ENCODE measurements at places on chromosomes 3 and 15.

DNA sequence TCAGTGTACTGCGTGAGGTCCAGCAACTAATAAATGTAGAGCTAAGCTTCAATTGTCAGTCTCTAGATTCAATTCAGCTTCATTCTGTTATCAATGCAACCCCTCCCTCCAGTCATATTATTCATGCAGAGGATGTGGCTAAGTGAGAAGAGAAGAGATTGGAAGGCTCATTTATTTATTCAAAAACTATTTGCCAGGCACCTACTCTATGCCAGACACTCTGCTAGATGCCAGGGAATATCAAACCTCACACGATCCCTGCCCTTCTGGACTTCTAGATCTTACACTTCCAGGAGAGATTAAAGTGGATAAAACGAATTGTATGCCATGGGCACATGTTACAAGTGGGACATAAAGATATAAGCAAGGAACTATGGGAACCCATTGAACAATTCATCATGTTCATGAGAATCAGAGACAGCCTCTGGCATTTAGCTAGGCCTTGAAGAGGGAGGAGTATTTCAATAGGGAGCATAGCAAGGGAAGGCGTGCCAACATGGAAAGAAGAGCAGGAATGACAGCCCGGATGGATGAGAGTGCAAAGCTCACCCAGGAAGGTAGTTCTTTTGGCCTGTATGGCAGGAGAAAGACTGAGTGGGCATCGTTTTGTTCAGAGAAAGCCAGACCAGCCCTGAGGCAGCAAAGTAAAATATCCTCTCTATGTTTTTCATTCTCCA lies 75.4 kb downstream of the FGF12 start:
- DNase-seq = no peak

- DNase-seq = no peak
These were observed 7.6 kb upstream of the RAMAC start for GRCh38 chr15:82978438-82978837.

GRCh38 chr3:3027976-3028567 lies 82.1 kb downstream of the IL5RA start:
- no peak for DNase-seq

DNA sequence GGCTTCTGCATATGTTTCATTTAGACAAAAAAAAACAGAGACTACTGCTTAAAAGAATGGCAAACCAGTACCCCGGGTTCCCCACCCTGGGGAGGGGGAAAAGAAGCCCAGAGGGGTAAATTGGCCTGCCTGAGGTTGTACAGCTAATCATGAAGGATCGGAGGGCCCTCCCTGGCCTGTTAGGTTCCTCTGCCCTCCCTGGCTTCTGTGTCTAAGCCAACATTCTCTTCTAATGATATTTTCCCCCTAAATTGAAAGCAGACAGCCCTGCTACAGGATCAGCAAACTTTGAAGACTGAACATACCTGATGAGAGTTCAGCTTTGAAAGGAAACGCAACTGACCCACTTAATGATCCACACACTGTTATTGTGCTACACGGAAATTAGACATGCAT lies 2.5 kb downstream of the ARHGAP31 start:
- no peak for DNase-seq

GRCh38 chr3:148955544-148956346 lies 35.6 kb upstream of the GYG1 start:
- DNase-seq = peak; percentile 95

GRCh38 chr3:66443118-66443803 lies 57.6 kb downstream of the LRIG1 start:
- DNase-seq = no peak

DNA sequence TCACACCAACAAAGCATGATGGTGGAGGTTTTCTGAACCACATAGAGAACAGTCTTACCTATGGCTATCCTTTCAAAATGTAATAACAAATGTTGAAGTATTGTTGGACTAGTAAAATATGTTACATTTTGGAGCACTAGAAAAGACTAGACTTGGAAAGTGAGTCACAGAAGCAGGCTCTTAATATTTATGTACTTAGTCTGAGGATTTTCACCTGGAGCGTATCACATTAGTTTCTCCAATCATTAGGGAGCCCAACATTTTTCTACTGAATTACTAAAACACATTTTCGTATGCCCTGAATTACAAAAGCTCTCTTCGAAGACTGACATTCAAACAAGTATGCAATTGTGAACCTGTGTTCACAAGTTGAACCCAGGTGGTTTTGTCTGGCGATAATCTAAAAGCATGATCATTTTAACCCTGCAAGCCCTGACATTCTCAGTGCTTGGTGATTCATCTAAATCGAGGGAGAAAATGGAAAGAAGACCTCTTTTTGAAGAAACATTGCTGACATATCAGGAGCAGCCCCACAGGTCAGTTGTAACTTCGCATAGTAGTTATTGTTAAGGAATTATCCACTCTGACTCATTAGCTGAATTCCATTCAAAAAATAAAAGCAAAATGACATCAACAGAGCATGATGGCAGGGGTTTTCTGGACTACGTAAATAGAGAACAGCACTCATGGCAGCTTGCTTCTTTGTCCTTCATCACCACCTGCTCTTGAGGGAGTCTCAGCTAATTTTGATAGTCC lies 679.8 kb upstream of the NECTIN3 start:
- no peak for DNase-seq

- DNase-seq = peak; percentile 73
These were observed 46.3 kb upstream of the UTS2B start for GRCh38 chr3:191376516-191377141.

DNA sequence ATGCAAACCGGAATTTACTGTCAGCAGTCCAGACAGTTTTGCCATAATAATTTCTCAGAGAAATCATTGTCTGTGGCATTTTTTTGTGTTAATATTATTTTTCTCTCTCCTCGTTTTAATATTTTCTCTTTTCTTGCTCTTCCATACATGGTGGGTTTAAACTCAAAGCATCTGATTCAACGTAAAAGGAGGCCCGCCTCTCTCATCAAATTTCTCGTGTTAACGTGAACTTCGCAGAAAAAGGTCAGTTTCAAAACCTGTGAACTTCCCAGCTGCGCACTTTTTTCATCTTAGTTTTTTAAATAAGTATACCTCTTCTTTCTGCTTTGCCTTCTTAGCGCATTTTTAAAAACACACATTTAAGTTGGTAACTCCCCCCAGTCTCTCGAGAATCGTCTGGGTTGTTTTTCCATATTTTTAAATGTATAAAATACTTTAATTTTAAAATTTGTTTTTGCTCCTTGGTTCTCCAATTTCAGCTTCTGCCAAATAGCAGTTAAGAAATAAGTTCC lies 9.1 kb downstream of the SHOX2 start:
- no peak for DNase-seq

- peak; percentile 90 for DNase-seq
These were observed 482.5 kb upstream of the TBL1XR1 start for GRCh38 chr3:177679568-177680471.

DNA sequence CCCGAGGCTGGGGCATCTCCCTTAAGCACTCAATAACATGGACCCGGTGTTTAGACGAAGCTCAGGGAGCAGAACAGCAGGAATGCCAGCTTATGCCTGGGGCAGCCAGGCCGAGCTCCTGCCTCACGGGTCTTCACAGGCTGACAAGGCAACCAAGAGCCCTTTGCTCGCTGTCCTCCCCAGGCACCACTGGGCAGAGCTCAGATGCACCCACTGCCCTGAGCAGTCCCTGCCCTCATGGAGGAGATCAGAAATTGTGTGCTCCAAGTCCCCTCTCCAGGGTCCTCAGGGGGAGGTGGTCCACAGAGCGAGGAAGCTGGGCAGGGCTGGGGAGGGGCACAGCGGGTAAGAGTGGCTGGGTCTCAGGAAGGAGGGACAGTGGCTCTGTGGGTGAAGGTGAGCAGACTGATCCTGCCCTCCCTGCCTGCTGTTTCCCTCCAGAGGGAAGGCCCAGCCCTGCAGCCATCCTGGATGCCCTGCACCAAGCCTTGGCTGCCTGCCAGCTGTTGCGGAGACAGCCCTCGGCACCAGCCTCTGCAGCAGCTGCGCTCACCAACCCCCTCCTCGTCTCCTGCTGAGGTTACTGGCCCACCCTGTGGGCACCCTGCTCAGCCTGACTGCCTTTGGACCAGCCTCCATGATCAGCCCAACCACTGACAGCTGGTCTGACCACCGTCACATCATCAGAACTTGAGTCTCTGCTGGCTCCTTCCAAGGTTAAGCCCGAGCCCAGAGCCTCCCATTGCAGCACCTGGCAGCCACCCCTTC lies 21.1 kb upstream of the GP9 start:
- no peak for DNase-seq

DNA sequence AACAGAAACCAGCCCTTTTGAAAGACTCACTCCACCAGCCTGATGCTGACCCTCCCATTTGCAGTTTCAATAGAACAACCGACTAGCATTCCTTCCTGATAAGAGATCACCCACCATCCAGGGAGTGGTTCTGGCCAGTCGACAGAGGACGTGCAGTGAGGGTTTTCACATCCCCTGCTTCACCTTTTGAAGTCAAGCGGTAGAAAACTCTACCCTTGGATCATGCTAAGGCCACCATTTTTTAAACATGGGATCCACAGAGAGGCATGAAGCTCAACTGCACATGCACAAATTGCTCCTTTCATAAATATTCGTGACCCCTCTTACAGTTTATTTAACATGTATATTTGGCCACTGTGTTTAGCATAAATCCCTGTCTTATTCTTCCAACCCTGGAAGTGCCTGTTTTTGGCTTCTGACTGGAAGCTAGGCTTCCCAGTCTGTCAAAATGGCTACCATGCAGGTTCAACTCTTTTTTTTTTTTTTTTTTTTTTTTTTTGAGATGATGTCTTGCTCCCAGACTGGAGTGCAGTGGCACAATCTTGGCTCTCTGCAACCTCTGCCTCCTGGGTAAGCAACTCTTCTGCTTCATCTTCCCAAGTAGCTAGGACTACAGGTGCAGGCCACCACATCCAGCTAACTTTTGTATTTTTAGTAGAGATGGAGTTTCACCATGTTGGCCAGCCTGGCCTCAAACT lies 1.0 kb upstream of the THUMPD3 start:
- DNase-seq = no peak

DNA sequence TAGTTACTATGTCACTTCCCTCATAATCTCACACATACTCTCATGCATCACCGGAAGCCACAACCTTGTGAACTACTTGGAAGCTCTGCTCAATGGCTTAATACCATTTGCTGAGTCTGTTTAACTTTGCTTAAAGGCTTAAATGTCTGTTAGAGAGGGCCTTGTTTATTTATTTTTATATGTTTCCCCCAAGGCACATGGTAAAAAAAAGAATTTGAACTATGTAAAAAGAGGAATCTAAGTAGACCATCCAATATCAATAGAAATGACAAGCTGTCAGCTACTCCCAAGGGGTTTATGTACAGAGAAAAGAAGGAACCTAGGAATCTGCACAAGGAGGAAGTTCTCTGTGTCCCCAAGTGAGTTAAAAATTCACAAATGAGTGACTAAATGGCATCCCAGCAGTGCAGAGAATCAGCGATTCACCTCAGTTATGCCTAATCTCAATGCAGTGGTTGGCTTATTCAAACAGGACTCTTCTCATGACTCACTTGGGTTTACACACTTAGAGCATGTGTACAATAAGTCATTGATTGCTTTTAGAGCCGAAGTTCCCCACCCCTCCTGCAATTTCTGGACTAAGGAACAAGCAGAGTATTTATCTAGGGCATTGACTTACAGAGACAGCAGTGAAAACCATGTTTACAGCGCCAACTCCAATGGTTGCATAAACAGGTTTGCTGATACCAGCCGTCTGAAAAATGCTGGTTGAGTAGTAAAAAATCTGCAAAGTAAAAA lies 24.4 kb downstream of the SLC2A2 start:
- DNase-seq = peak; percentile 68

DNA sequence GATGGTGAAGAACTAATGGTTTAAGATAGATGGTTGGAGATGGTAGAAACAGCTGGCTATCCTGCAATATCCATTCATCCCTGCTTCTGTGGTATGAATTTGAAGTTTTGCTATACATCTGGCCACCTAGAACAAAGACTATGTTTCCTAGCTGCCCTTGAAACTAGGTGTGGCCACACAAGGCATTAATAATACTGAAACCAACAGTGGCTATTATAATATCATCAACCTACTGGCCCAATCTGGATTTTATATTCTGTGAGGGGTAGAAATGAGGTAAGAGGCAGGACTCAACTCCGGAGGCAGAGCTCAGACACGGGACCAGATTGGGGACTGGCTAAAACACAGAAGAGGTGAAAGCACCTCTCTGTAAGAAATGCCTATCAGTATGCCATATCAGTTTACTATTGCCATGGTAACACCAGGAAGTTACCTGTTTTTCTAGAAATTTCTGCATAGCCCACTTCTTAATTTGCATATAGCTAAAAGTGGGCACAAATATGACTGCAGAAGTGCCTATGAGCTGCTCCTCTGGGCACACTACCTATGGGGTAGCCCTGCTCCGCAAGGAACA lies 8.4 kb downstream of the IFT80 start:
- no peak for DNase-seq

- DNase-seq = no peak
These were observed 121.7 kb downstream of the PLD1 start for GRCh38 chr3:171688593-171688992.

- DNase-seq = peak; percentile 25
These were observed 243.7 kb downstream of the CHST2 start for GRCh38 chr3:143363276-143363675.

DNA sequence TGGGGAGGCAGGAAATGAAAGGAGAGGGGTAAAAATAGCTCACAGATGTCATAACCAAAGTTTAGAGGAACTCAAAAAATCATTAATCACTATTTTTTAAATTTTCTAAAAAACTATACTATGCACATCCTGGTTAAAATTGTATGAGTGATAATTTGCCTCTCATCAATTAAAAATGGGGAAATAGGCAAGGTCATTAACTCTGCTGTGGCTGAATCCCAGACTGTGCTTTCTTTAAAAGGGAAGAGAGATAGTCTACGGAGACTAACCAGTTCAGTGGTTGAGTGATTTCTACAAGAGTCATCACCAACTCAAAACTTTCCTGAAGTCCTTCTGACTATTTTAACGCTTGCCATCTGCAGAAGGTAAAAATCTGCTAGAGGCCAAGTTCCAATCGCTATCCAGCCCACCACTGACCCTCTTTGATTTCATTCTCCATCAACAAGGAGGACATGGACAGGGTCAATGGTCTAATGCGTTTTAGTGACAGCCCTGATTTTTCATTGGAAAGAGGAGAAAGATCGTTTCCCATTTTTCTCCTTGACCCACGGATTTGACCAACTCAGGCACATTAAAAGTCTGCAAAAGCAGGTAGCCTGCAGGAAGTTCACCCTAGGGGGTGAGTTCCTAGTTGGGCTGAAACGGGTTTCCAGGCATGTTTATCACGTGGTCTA lies 850 bp downstream of the SUCLG2 start:
- DNase-seq = peak; percentile 30

DNA sequence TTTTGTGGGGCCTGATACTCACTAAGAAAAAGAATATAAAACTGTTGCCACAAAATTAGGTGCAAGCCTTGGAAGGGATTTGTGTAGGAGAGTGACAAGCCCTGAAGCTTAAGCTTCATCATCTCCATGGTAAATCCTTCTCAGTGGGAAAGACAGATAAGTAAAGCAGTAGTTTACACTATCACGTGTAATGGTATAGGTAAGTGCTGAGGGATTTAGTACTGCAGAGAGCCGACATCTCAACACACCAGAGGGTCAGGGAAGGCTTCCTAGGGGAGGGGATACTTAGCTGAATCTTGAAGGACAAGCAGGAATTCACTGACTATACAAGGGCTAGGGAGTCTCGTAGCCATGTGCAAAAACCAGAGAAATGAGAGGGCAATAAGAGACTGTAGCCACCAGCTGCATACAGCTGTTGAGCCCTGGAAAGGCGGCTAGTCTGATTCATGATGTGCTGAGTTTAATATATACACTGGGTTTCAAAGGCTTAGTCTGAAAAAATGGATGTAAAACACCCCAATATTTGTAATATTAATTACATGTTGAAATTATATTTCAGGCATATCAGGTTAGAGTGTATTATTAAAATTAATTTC lies 11.1 kb downstream of the SLC24A1 start:
- no peak for DNase-seq

- no peak for DNase-seq
These were observed 10.3 kb upstream of the NRROS start for GRCh38 chr3:196629228-196629627.
